Fibroblast of mammary gland (primary cell): ENCODE measurements at places on chromosomes 11 and 22.
A peak's percentile ranks its signal among the peaks of the same experiment; 100 is the strongest.

DNA sequence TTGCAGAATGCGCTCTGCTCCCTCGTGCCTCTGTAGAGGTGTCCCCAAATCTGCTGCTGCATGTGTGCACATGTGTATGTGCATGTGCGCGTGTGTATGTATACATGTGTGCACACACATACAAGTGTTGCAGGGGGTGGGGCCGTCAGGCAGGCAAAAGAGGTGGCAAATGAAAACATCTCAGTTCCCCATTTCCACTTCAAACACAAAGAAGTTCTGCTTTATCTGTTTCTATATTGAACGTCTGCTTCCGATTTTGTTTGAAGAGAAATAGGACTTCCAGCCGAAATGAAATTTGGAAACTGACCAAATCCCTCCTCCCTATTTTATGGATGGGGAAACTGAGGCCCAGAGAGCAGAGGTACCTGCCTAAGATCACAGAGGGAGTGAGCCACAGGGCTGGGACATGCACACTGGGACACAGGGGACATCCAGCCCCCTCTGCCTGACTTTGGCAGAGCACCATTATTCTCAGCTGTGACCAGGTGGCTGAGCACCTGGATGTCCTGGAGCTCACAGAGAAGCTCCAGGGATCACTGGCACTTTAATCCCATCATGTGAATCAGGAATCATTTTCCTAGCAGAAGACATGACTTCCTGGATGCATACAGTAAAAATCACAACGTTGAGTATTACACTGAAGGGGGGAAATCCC lies 41.2 kb upstream of the ALX4 start:
- DNase-seq = no peak

GRCh38 chr22:34934261-34934660 lies 131.7 kb upstream of the ISX start:
- no peak for DNase-seq

GRCh38 chr11:34650528-34650927 lies 29.6 kb downstream of the EHF start:
- peak; percentile 45 for DNase-seq

DNA sequence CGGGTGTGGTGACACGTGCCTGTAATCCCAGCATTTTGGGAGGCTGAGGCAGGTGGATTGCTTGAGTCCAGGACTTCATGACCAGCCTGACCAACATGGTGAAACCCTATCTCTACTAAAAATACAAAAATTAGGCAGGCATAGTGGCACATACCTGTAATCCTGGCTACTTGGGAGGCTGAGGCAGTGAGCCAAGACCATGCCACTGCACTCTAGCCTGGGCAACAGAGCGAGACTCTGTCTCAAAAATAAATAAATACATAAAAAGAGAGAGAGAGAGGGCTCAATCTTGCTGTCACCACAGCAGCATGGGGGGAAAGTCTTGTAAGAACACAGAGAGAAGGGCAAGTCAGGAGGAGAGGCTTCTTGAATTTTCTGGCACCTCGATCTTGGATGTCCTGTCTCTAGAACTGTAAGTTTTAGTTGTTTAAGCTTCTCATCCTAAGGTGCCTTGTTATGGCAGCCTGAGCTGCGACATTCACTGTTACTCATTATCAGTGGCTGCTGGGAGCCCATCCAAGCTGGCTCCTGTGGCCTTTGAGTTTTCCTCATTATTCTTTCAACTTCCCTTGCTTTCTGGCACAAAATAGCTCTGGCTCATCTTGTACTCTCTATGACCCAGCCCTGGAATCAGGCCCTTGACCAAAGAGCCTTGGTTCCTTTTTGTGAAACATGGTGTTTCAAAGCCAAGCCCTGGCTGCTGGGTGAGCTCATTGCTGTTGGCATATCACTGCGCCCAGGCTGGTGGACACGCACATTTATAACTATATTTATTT lies 8.0 kb upstream of the PSMC3 start:
- DNase-seq = peak; percentile 87

DNA sequence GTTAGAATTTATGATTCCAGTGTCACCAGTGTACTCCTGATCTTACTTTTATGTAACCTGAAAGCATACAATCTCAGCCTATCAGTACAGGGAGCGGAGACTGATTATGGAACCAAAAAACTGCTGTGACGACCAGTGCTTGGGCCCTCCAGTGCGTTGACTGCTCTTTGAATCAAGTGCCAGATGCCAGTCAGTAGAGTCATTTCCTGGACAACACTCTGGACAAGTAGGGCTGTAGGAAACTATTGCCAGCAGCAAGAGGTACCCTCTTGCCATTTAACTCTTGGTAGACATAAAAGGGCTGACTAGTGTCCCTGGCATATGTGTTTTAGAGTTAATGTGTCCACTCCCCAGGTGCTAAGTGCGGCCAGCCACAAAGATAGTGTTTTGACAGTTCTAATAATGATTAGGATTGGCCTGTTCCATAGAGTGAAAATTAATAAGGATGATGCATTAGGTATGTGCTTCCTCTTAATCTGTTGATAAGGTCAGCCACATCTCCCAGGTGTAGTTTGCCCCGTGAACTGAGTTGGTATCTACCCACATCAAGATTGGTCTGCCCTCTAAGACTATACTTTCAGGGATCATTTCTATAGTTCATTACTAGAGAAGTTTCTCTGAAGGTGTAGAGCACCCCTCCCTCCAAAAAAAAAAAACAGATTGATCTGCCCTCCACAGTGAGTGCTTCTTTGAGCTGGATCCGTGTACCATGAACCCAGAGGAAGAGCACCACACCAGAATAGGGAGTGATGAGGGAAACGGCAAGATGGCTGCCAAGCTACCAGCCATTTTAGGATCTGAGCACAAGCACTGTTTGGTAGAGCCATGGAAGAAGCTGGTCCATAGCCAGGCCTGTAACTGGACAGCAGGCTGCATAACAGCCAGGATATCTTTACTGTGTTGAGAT lies 20.7 kb upstream of the AIFM3 start:
- no peak for DNase-seq

- DNase-seq = no peak
Measured at GRCh38 chr22:32422062-32422461, 10.0 kb upstream of the RTCB start.

- DNase-seq = no peak
Measured at GRCh38 chr11:69208190-69209037, 52.7 kb downstream of the SMIM38 start.

- no peak for DNase-seq
Measured at GRCh38 chr11:7516475-7516874, 2.7 kb downstream of the PPFIBP2 start.

DNA sequence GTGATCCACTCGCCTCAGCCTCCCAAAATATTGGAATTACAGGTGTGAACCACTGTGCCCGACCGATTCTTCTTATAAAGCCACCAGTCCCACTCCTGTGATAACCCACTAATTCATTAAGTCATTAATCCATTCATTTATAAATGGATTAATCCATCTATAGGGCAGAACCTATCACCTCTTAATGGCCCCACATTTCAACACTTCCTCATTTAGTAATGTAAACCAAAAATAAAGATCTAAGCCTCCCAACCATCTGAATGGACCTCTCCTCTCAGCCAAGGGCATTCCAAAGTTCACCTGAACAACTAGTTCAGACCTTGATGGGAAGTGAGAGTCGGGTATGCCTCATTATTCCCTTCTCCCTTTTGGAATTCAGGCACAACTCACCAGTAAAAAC lies 9.9 kb upstream of the MRPL11 start:
- no peak for DNase-seq

DNA sequence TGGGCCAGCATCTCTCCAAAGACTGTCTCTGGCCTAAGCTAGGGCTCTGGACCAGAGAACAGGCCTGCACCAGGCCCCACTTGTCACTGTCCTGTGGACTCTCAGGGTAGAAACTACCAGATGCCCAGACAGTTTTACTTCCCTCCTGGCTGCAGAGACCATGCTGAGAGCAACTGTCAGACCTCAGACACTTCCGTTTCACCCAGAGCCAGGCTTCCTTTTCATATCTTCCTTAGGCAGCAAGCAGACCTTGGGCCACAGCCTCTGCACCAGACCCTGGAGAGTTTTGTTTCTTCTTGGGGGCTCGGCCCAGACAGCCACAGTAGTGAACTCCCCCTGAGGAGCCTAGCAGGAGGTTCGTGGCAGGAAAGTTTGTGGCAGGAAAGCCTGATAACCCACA lies 12.1 kb upstream of the FCHSD2 start:
- DNase-seq = no peak

DNA sequence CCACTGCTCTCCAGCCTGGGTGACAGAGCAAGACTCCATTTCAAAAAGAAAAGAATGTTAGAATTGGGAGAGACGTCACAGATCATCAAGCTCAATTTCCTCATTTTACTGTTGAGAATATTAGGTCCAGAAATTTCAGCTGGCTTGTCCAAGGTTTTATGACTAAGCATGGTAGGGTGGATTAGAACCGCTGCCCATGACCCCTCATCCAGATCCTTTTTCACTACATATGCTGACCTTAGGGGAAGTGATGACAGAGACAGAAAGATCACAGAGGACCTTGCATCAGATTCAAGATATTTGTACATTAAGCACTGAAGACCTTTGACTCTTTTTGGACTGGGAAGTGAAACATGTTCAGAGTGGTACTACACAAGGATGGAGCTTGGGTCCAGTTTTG lies 134.5 kb downstream of the ADAMTS15 start:
- DNase-seq = peak; percentile 79

GRCh38 chr11:66172146-66172545 lies 96.3 kb upstream of the RAB1B start:
- DNase-seq = peak; percentile 77

GRCh38 chr11:80816966-80817365 lies 1376.1 kb upstream of the TENM4 start:
- no peak for DNase-seq
